Activated CD4-positive, alpha-beta memory T cell treated with anti-CD3 and anti-CD28 coated beads for 36 hours (primary cell): ENCODE measurements at places on chromosomes 6 and 20.
A peak's percentile ranks its signal among the peaks of the same experiment; 100 is the strongest.

DNA sequence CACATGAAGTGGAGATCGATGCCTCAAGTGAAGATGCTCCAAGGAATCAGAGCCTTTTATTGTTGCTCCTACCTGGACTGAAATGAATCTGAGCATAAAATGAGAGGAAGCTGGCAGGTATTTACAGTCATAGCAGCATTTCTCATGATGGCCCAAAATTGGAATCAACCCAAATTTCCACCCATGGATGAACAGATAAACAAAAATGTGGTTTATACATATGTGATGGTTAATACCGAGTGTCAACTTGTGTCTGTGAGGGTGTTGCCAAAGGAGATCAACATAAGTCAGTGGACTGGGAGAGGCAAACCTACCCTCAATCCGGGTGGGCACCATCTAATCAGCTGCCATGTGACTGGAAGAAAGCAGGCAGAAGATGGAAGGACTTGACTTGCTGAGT is 178.2 kb downstream of the PTPRT start:
- DNase-seq = no peak

DNA sequence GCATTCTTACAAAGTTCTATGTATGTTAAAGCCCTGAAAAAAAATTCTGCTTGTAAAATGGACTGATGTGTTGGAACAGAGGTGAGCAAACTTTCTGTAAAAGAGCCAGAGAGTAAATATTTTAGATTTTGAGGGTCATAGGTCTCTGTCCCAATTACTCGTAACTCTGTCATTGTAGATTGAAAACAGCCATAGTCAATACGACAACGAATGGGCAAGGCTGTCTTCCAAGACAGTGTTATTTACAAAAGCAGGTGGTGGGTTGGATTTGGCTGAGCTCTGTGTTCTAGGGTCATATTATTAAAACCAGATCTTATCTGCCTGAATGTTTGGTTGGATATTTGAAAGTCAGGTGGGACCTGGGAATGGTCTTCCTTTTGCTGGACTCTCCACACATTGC is 135.2 kb downstream of the EYA2 start:
- no peak for DNase-seq

DNA sequence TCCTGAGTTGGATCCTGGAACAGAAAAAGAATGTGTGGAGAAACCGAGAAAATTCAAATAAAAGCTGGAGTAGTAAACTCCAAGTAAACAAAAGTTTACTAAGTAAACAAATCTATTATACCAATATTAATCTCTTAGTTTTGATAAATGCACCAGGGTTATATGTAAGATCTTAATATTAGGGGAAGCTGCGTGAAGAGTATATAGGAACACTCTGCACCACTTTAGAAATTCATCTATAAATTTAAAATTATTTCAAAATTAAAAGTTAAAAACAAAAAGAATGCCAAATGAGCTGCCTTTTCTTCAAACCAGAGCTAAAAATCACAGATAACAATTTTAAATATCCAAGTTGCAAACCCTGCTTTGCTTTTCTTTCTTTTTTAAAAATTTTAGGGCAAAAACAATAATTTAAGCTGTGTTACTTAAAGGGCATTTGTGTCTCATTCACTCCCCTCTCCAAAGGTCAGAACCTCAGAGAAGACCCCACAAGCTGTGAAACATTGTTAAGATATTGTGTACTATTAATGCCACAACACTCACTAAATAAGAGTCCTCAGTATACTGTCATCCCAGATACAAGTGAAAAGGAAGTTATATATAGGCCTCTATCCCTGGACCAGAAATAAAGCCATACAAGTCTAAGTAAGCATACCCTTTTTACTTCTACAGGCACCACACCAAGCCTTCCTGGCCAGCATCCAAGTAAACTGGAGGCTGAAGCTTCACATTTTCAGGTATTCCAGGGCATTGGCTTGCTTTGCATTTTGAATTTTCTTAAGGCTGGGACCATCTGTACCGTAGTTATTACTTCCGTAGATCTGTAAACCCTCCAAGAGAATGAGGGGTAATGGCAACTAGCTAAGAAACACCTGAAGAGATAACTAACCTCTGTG is 7.0 kb downstream of the DNAAF9 start:
- no peak for DNase-seq

GRCh38 chr6:10266061-10266460 is 148.8 kb downstream of the TFAP2A start:
- no peak for DNase-seq

DNA sequence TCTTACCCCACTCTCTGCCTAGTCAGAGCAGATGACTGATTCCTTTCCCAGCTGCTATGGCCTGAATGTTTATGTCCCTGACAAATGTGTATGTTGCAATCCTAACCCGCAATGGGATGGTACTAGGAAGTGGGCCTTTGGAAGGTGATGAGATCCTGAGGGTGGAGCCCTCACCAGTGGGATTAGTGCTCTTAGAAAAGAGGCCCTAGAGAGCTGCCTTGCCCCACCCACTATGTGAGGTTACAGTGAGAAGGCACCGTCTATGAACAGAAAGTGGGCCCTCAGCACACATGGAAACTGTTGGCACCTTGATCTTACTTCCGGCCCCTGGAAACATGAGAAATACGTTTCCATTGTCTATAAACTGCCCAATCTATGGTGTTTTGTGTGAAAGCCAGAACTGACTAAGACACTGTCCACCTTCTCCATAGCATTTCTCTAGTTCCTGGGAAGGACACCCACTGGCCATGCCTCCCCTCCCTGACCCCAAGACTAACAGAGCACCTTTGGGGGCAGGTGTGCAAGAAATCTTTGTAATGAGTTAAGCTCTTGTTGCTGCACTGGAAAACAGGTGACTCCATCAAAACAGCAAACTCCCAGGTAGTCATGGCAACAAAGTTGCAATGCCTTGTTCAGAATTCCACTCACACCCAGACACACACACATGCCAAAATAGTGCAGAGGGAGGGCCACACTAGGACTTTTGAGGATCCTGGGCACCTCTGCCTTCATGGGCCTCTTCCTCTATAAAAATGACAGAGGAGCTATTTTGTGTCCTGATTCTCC is 16.2 kb downstream of the GABRR2 start:
- peak; percentile 77 for DNase-seq

DNA sequence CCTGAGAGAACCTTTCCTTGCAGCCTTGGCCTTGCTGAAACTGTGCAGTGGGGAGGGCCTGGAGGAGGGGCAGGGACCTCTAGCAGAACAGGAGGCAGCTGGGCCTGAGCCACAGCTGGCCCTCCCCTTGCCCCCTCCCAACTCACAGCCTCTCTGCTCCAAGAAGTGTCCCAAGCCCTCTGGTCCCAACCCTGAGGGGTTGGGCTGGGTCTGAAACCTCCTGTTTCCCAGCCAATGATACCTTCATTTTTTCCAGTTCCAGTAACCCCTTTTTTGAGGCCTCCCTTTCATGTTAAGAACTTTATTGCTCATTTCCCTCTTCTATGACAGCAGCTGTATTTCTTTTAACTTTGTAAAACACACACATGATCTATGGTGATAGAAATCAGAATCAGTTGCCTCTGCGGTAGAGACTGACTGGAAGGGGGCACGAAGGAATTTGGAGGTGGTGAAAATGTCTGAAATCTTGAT is 17.9 kb upstream of the ARMC12 start:
- DNase-seq = peak; percentile 72

DNA sequence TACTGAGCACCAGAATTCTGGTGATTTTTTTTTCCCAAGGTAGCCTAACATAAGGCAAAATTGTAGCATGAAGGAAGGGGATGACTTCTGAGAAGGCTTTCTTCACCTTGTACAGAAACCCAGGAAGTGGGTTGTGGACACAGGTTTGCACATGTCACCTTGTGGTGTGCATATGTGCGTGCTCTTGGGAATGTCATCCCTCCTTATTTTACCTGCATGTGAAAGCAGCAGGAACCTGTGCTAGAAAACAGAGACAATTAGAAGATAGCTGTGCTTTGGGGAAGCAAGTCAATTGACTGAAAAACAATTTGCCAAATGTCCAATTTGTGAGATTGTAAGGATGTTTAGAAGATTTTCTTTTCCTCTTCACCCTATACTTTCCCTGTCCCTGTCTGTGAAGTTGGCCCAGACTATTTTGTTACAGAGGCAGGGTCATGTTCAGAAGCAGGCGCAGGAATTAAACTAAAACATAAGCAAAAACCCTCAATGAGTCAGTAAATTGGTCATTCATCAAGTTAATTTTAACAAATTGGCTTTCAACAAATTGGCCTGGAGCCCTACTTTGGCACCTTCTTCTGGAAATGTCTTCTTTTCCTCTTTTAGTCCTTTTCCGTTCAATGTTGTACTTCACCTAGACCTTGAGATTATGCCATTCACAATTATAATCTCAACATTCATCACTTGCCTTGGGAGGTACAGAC is 261.2 kb downstream of the ADGB start:
- DNase-seq = no peak

DNA sequence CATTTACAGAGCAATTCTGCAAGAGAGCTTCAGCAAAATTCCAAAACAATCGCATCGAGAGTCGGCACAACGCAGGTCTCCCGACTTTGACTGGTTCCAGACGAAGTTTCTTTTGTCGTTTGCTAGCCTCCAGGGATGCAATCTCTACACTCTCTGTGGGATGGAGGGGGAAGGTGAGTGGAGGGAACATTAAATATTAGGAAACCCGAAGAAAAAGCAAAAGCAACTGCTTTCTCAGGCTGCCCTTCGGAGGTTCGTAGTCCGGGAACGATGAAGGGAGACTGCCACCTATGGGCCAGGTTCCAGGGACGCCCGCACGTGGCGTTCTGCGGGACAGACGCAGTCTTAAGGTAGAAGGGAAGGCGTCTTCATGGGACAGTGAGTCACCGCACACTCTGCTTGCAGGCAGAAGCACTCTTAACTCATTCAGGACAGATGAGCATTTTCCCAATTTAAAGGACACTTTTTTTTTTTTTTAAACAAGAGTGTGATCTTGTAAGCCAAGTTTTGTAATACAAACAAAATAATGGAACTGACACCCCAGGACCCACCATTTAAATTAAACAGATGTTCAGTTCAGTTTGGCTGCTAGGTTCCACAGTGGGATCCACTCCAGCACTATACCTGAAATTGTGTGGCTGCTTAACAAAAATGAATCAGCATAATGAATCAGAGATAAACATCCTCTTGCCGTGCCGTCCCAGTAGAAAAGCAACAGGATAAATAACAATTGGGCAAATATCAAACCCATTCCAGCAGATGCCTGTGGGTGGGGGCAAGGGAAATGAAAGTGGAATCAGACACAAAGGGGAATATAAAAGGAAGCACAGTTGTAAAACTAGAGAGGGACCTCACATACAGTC is 65.8 kb upstream of the ARMC2 start:
- DNase-seq = peak; percentile 91

- DNase-seq = no peak
These were observed 33.8 kb upstream of the CTAGE9 start for GRCh38 chr6:131744432-131745287.

- DNase-seq = no peak
These were observed 59.2 kb downstream of the TENT5A start for GRCh38 chr6:81693266-81693665.

DNA sequence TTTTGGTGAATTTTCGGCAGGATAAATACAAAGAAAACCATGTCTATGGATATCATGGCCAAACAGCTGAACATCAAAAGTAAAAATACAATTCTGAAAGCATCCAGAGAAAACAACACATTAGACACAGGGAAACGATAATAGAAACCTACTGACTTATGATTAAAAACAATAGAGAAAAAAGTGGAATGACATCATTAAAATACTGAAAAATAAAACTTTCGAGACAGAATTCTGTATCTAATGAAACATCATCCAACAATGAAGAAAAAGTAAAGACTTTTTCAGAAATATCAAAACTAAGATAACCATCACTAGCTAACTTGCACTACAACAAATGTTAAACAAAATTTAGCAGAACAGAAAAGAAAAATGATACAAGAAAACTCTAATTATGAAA is 384.6 kb upstream of the RUNX2 start:
- DNase-seq = no peak

- no peak for DNase-seq
These were observed 1.9 kb upstream of the SLC24A3 start for GRCh38 chr20:19210391-19211155.

DNA sequence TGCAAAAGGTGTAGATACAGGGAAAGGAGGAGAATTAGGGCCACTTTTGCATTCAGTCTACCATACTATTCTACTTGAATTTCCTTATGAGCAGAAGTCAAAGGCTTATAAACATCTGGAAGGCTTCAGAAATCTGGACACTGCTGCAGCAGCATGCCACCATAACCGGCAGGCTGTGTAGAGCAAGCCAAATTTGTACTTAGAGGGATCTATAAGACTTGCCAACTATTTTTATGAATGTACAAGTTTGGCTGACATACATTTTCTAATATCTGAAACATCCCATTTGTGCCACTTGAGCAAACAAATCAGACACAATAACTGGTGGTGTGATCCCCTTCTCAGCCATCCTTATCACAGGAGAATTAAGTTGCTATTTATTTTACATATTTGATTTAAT is 14.0 kb upstream of the PLCB1 start:
- DNase-seq = no peak

GRCh38 chr20:37189416-37190016 is 10.2 kb upstream of the MROH8 start:
- DNase-seq = no peak

DNA sequence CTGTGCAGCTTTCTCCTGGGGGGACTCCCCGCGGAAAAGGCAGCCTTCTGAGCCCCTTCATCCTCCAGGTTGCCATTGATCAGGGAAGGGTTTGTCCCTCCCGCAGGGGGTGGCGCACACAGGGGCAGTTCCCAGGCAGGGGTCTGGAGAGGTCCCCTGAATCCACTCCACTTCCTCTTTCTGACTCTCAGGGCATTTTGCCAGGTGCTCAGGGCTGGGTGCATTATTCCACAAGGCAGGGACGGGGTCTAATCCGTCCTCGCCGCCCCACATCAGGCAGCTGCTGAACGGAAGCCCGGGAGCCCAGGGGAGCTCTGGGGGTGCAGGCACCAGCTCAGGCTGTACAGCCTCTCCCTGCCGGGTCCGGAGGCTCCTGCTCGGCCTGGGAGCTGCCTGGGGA is 180.9 kb downstream of the TTLL2 start:
- no peak for DNase-seq

DNA sequence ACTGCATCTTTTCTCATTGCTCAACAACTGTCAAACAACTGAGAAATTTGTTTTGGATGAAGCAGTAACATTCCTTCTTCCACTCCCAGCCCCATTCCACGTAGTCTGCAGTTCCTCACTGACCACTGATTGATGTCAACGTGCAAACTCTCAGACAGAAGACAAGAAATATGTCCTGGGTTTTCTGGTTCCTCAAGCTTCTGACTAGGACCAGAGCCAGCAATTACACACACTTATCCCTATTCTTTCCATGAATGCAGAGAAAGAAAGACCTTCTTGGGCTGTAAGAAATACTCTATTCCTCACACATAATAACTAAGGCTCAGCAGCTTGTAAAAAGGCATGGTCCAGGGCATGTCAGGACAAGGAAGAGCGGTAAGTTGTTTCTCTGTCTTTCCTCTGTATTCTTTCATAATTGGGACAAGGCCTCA is 790.1 kb upstream of the SLC35B3 start:
- no peak for DNase-seq

- no peak for DNase-seq
These were observed 216.9 kb downstream of the EYA2 start for GRCh38 chr20:47111576-47111975.

- peak; percentile 54 for DNase-seq
These were observed 106.4 kb upstream of the TAB2 start for GRCh38 chr6:149211046-149211571.
